ENCODE measurements at places on chromosomes 6 and 20. TPM values are rescaled to one million over a fixed set of nuclear protein-coding genes. Genes with fewer than 3 reads are reported as not detected.

The TGM3 gene
- total RNA-seq, result 0.19 TPM

The LAMA5 gene
- 35.7 TPM for total RNA-seq

The ZBTB46 gene
- 4.8 TPM for total RNA-seq

The SLC22A3 gene
- total RNA-seq, result 2.3 TPM

The GJA1 gene
- 574 TPM for total RNA-seq

The TTK gene
- 6.2 TPM for total RNA-seq

The SPDEF gene
- not detected for total RNA-seq

The TBXT gene
- total RNA-seq, result not detected

The CENPQ gene
- total RNA-seq, result 7.0 TPM

The SLC13A3 gene
- 0.38 TPM for total RNA-seq

The ISM1 gene
- not detected for total RNA-seq

The ADGRG6 gene
- total RNA-seq, result 1.3 TPM

The FKBP1C gene
- total RNA-seq, result 0.38 TPM

All from regular cardiac myocyte (primary cell).